H9 (cell line): ENCODE measurements at places on chromosomes 7 and 10. TPM values are rescaled to one million over a fixed set of nuclear protein-coding genes. Genes with fewer than 3 reads are reported as not detected.

- H3K4me1 ChIP-seq, result peaks cover 6% of the 10 kb centered on the region; the same call in 1 of the 2 replicates
- no peaks in the 10 kb centered on the region for H3K27me3 ChIP-seq
- H3K36me3 ChIP-seq, result no peaks in the 10 kb centered on the region
- DNase-seq, result no peak
- no peak overlapping the region for H3K27ac ChIP-seq
Measured at GRCh38 chr7:82471351-82472020, 27.9 kb upstream of the CACNA2D1 start.

DNA sequence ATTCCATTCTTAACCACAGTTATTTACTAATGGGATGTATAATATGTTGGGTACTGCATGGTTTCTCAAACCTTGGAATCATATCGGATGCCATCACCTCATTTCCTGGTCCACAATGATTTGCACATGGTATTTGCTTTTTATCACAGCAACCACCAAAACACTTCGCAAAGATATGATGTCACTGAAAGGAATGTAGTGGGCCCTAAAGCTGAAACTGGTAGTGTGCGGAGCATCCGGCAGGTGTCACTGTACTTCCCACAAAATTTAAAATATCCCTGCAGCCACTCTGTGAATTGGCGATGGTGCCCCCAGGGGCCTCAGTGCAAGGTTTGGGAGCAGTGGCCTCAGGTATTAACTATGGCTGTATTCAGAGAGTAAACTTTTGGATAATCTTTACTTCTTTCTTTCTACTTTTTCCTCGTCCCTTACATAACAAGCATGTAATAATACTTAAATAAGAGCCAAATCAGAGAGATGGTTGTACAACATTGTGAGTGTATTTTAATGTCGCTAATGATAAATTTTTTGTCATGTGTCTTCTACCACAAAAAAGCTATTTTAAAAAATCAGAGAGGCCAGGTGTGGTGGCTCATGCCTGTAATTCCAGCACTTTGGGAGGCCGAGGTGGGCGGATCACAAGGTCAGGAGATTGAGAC is 66.2 kb downstream of the FAM241B start:
- no peaks in the 10 kb centered on the region for H3K36me3 ChIP-seq
- no peaks in the 10 kb centered on the region for H3K4me1 ChIP-seq
- H3K27me3 ChIP-seq, result no peaks in the 10 kb centered on the region
- no peak overlapping the region for H3K4me3 ChIP-seq

GRCh38 chr10:58648131-58648530 is 135.5 kb downstream of the BICC1 start:
- no peak for DNase-seq
- H3K4me1 ChIP-seq, result no peaks in the 10 kb centered on the region
- H3K27ac ChIP-seq, result no peak overlapping the region
- H3K36me3 ChIP-seq, result no peaks in the 10 kb centered on the region
- H3K27me3 ChIP-seq, result no peaks in the 10 kb centered on the region

CADPS2 gene
- total RNA-seq, result 7.1 and 8.1 TPM in 2 replicates

CDC14C gene
- total RNA-seq, result not detected in 2 replicates
